ENCODE measurements at places on chromosomes 6 and 20.
A peak's percentile ranks its signal among the peaks of the same experiment; 100 is the strongest.

DNA sequence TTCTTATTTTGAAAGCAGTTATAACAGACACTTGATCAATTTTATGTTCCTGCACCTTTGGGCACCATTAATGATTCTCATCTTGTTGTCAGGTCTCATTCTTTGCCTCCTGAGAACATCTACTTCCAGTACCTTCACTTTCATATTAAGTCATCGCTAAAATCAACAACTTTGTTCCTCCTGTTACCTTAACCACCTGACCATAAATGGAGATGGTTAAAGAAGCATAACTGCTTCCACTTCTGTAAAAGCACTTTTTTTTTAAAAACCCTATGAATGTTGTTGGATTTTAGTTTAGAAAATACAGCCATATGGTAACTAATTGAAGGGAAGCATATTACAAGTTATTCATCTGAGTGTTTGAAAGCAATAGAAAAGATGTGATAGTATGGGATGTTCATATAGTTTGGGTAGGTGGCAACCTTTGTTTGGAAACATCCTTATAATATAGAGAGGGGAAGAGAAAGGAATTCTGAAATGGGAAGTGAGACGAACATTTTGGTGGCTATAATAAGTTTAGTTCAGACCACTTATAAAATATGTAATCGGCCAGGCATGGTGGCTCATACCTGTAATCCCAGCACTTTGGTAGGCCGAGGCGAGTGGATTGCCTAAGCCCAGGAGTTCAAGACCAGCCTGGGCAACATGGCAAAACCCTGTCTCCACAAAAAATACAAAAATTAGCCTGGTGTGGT lies 53.9 kb downstream of the AFG1L start:
- no peak for DNase-seq

DNA sequence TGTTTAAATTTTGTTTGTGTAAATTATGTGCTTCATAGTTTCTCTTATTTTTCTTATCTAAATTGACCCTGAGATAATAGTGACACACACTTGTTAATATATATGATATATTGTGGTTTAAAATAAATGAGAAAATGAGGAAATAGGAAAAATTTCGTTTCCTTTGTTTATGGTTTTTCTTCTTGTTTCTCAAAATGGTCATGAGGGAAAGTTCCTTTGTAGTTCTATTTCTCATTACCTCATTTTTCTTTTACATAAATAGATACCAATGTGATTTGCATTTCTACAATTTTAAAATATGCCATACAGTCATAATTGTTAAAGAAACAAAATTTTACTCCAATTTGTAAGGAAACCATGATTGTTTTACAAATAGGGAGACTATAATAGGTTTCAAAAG lies 9.2 kb downstream of the OR2A4 start:
- DNase-seq: no peak

DNA sequence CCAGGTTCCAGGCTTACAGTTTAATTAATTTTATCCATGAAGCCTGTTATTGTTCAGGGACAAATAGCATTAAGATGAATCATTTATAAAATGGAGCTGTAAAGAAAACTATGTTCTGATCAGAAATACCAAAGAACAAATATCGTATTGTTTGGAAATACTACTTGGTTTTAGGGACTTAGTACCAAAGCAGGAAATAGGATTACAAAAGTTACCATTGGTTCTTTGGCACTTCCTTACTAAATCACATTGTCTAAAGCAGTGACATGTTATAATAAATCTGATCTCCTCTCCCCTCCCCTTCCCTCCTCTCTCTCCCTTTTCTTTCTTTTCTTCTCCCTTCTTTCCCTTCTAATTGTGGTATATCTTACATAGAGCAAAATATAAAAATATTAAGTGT lies 29.6 kb downstream of the CRYBG1 start:
- DNase-seq: no peak

GRCh38 chr6:2771079-2771478 lies 5.9 kb downstream of the WRNIP1 start:
- DNase-seq: no peak

DNA sequence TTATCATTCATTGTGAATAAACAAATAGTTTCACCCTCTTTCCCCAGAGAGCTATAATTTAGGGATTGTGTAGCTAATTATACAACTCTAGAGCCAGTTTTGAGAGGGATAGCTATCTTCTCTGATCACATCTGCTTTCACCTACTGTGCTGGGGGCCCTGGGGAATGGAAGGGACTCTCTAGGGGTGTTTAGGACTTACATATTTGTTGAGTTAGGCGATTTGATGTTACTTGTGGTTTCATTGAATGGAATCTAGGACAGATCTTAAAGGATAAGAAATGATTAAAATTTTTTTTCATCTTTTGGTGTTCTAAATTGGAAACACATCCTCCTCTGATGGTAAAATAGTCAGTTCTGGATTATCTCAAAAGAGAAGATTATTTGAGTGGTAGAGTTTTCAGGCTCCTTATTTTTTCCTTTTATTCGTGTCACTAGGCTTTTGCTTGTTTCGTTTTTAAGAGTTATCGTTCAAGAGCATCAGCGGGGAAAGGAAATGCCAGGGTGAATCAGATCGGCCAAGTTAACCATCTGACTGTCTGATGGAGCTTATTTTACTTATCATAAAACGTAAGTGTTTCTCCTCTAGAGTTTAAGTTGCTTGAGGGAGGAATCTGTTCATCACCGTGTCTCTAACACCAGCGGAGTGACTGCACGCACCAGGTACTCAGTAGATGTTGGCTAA lies 236.7 kb downstream of the FARS2 start:
- DNase-seq: no peak

DNA sequence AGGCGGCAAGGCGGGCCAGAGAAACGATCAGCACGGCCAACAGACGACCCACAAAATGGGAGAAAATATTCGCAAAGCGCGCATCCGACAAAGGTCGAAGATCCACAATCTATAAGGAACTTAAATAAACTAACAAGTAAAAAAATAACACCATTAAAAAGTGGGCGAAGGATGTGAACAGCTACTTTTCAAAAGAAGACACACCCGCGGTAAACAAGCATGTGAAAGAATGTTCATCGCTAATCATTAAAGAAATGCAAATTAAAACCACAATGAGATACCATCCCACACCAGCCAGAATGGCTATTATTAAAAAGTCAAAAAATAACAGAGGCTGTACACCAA lies 117.8 kb upstream of the SIRPA start:
- DNase-seq: no peak

- DNase-seq: peak; percentile 11
Observed at GRCh38 chr20:32067234-32067821, 15.3 kb downstream of the HCK start.

GRCh38 chr6:139330306-139330705 lies 38.5 kb upstream of the TXLNB start:
- no peak for DNase-seq

DNA sequence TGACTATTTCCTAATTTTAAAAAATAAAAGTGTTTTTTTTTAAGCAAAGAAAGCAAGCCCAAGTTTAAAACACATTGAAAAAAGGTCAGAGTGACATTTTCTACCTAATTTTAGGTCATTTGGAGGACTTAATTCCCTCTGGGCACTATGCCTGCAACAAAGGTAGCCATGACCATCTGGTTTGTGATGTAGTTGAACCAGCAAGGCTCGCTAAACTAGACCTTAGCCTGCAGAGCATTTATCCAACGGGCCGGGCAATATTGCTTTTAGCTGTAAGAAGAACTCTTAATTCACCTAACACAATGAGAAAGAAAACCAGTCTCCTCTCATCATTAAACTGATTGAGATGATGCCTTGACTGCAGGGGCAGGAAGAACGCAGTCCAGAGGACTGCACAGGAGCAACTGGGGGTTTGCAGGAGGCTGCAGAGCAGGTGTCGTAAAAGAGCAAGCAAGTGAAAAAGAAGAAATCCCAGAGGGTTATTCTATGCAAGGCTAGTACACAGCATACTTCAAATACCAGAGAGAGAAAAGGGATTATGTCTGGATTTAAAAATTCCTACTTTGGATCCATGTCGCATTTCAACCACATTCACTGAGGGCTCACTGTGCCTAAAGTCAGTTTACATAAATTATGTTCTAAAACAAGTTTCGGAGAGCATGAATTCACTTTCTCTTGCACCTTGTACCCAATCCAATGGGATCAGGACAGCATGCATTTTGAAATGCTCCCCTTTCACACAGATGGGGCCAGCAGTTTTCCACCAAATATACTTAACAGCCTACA lies 12.8 kb downstream of the TRAF3IP2 start:
- no peak for DNase-seq

DNA sequence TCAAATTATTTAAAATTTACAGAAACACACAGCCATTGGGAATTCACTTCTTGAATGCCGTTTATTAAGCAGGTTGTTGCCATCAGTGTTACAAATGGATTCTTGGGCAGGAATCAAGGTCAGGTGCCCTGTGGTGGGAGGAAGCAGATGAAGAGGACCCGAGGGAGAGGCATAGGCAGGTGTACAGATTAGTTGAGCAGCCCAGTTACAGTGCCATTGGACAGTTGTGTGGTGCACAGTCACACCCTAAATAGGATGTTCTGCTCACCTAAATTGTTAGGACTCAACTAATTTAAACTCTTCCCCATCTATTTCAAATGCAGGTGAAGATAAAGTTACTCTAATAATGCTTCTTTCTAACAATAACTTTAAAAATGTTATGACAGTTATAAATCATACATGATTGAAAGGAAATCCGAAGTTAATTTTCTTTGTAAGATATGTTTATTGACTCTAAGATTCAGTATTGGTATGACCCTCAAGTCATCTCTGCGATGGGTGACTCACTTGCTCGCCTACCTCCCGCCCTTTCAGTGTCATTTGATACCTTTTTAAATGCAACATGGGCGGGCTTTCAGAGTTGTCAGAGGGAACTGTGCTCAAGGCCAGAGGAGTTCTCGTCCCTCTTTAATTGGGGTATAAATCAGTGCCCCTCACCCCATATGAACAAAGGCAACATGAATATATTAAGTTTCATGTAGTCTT lies 35.1 kb downstream of the DSE start:
- no peak for DNase-seq

DNA sequence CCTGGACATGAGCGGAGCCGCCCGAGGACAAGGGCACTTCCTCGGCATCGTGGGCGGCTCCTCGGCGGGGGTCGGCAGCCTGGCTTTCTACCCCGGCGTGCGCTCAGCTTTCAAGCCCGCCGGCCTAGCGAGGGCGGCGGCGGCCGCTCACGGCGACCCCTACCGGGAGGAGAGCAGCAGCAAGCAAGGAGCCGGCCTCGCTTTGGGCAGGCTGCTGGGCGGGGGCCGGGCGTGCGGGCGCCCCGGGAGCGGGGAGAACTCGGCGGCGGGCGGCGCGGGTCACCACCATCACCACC lies 6.7 kb downstream of the PRDM13 start:
- DNase-seq: peak; percentile 68

- peak; percentile 79 for DNase-seq
Observed at GRCh38 chr6:38801305-38801704, 86.2 kb downstream of the DNAH8 start.

DNA sequence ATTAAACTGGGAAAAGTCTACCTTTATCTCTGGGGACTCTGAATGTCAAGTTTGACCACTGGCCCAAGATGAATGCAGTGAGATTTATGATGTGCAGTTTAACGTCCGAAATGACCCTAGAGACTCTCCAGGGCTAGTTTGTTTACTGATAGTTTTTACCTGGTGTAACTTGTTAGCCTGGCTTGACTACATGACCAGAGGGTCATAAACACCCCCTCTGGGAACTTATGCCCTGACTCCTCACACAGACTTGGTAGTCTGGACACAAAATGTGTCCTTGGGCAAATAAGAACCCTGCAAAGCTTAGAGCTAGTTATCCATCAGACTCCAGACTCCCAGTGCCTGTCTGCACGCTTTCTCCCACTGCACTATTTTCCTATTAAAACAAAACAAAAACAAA lies 606.5 kb downstream of the HACE1 start:
- no peak for DNase-seq

GRCh38 chr20:6866741-6867140 lies 99.3 kb downstream of the BMP2 start:
- DNase-seq: no peak

DNA sequence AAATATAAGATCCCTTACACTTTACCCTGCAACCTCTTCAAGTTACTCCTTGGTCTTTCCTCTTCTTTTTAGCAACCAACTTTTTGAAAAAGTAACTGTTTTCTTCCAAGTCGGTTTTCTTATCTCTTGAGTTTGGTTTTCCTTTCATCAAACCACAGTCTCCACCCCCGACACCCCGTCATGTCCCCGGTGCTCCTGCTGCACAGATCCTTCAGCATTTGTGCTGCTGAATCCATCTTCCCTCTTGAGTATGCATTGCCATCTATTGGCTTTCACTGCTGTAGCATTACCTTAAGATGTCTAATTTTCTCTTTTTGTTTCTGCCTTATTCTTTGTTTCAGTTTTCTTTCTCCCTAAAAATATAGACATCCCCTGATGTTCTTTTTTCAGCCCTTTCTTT lies 11.9 kb upstream of the TNFRSF21 start:
- no peak for DNase-seq

- no peak for DNase-seq
Observed at GRCh38 chr20:51219544-51219943, 196.6 kb upstream of the KCNG1 start.

GRCh38 chr6:92110403-92110802 lies 1309.0 kb downstream of the EPHA7 start:
- DNase-seq: no peak

DNA sequence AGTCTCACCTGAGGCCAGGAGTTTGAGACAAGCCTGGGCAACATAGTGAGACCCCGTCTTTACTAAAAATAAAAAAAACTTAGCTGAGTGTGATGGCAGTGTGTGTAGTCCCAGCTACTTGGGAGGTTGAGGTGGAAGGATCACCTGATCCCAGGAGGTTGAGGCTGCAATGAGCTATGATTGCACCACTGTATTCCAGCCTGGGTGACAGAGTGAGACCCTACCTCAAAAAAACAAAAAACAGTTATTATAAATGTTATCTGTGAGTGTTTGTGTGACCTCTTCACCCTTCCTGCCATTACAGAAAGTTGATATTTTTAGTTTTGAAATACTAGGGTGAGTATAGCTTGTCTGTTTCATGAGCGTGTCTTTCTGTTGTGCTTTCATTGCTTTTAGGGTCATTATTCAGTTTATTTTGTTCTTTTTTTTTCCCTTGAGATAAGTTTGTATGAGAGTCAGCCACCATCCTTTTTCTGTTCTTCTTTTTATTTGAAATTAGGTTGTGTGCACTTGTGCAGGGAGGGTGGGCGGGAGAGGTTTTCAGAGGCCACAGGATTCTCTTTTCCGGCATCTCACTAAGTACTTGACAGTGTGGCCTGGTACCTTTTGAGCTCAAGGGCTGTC lies 26.2 kb downstream of the CDYL start:
- DNase-seq: no peak

GRCh38 chr6:74283532-74283931 lies 587.5 kb downstream of the CD109 start:
- no peak for DNase-seq

Measured in NCI-H446 (cell line).